ENCODE measurements at places on chromosomes 6 and 20. TPM values are rescaled to one million over a fixed set of nuclear protein-coding genes. Genes with fewer than 3 reads are reported as not detected.

Gene PHACTR1
- not detected for total RNA-seq

Gene TBXT
- not detected for total RNA-seq

Gene SLC17A9
- not detected for total RNA-seq

Gene MICB
- 6.2 TPM for total RNA-seq

Gene PI16
- not detected for total RNA-seq

Gene DUSP15
- total RNA-seq, result 1.6 TPM

Gene RPL10A
- total RNA-seq, result 1,499 TPM

Gene CD83
- total RNA-seq, result 1.9 TPM

Gene SLCO4A1
- 11.9 TPM for total RNA-seq

Gene TGM3
- total RNA-seq, result not detected

Gene GPR63
- 0.32 TPM for total RNA-seq

Gene CLPSL2
- 2.0 TPM for total RNA-seq

Gene HLA-DPA1
- not detected for total RNA-seq

Gene PIM1
- total RNA-seq, result 14.2 TPM

Gene NKAPL
- not detected for total RNA-seq

Gene SYCP2L
- total RNA-seq, result 2.0 TPM

Gene PAQR8
- total RNA-seq, result 1.1 TPM

Gene NR2E1
- not detected for total RNA-seq

Gene POPDC3
- total RNA-seq, result 27.8 TPM

Gene DEFB132
- total RNA-seq, result not detected

Gene ZBP1
- not detected for total RNA-seq

Gene PLA2G7
- total RNA-seq, result not detected

Gene MUC21
- total RNA-seq, result not detected

Gene BPIFB4
- not detected for total RNA-seq

All from A549 treated with GW870086 at 1 μM for 4 hours (cell line).